ENCODE measurements at places on chromosomes 3 and 15. TPM values are rescaled to one million over a fixed set of nuclear protein-coding genes. Genes with fewer than 3 reads are reported as not detected.

ALAS1 gene
- total RNA-seq, result 25.9 TPM

SLCO3A1 gene
- total RNA-seq, result 0.51 TPM

CPN2 gene
- total RNA-seq, result not detected

SMC4 gene
- total RNA-seq, result 35.2 TPM

DUT gene
- 81.6 TPM for total RNA-seq

TM4SF4 gene
- not detected for total RNA-seq

RETNLB gene
- total RNA-seq, result not detected

CX3CR1 gene
- 0.38 TPM for total RNA-seq

GATM gene
- 15.7 TPM for total RNA-seq

RBM6 gene
- total RNA-seq, result 160 TPM

OCA2 gene
- total RNA-seq, result not detected

RPP25 gene
- total RNA-seq, result 4.3 TPM

POLR2M gene
- 53.8 TPM for total RNA-seq

C3orf85 gene
- not detected for total RNA-seq

UROC1 gene
- total RNA-seq, result not detected

CDAN1 gene
- total RNA-seq, result 15.6 TPM

GOLGA8T gene
- total RNA-seq, result not detected

PLSCR5 gene
- total RNA-seq, result not detected

STRC gene
- 0.42 TPM for total RNA-seq

LYZL4 gene
- total RNA-seq, result not detected

MME gene
- 3.4 TPM for total RNA-seq

FAM43A gene
- 27.2 TPM for total RNA-seq

TNIK gene
- total RNA-seq, result 2.5 TPM

TTBK2 gene
- total RNA-seq, result 16.2 TPM

KY gene
- not detected for total RNA-seq

MUSTN1 gene
- 0.83 TPM for total RNA-seq
